ENCODE measurements at places on chromosomes 5 and 9.

- DNase-seq, result peak; percentile 84
These were observed at the start of gene ANGPTL2 for GRCh38 chr9:127122176-127123063. ANGPTL2 (minus strand) TSS chr9:127122635; CDS start chr9:127108731, 13,904 bp downstream.

GRCh38 chr5:172644711-172645110 lies 3.6 kb downstream of the NEURL1B start:
- no peak for DNase-seq

DNA sequence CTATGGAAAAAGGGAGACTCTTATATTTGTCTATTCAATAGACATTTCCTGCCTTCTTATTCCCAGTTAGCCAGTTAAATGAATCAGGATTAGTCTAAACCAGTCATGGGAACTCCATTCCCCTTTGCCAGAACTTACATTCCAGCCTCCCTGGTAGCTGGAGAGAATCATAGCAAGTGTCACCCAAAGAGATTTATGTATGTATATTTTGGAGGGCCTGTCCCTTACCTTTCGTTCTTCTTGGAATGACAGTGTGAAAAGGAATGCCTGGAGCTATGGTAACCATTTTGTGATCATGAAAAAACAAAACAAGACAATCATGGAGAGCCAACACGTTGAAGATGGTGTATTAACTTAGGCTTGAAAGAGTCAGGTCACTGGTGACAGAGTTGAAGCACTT lies 627.7 kb downstream of the CCDC171 start:
- DNase-seq, result no peak

DNA sequence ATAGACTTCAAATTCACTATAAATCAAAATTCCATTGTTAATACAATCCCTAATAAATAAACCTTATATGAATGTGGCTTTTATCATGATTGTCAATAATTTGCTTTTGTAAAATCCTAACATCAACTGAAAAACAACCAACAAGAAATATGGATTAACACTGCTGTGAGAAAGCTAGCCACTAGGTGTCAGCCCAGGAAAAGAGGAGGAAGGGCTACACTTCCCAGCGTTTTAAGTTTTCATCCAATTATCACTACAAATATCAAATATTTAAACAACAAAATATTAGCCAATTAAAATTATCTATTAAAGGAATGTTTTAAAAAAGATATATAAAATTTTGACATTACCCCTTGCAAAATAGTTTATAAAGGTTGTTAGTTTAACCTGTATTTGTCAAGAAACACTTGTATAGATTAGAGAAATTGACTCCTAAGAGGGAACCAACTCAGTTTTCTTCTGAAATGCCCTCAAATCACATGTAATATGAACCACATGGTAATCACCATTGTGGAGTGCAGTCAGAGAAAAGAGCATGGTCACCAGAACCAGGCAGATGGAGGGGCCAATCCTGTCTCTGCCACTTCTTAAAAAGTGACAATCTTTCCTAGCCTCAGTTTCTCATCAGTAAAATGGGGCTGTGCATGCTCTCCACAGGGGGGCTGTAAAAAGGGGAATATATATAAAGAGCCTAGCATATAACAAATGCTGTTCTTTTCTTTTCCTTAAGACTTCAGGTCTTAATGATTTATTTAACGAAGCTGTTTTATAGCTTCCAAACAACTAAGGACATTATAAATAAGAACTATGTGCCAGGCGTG lies 188.2 kb downstream of the CRB2 start:
- DNase-seq, result peak; percentile 17

DNA sequence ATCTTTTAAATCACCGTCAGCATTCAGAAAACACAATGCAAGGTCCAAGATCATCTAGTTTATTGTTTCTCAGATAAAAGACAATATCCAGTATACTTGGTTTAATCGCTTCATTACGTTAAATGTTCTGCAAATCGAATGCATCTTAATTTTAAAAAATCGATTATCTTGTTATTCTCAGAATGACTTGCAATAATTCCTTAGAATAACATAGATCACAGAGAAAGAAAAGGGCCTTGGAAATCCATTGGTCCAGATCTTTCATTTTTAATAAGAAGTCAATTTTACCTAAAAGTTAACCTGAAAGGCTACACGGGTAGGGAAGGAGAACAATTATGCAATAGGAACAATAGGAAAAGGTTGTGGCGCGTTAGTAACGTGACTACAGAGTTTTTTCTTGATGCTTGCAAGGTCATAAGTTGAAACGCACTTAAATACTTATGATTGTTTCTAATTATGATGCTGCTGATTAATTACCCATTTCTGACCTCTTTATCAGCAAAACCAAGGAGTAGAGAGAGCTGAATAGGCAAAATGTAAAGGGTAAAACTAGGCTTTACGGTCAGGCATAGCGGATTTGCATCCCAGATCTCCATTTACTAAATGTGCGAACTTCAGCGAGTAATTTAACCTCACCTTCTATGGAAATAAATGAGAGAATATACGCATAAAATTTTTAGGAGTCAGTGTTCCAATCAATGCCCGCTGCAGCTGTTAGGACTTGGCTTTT lies 769 bp upstream of the LYRM7 start:
- no peak for DNase-seq

DNA sequence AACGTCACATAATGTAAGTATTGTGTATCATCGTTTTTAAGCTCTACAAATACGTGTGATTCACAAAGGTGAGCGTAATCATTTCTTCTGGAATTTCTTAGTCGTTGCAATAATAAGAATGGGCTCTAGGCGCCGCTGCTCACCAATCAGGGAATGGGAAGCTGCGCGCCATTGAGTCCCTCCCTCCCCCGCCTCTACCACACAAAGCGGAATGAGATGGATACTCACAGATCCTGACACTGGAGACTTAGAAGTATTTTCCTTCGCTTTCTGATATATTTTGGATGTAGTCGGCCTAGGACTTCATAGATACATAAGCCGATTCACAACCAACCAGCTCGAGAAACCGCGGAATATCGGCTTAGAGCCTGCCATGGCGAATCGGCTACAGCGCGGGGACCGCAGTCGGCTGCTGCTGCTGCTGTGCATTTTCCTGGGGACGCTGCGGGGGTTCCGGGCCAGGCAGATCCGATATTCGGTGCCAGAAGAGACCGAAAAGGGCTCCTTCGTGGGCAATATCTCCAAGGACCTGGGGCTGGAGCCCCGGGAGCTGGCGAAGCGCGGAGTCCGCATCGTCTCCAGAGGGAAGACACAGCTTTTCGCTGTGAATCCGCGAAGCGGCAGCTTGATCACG lies at the start of gene PCDHGA11:
Gene PCDHGA11, plus strand, starts transcription at position 197 of the 634 bp plus-strand sequence. Its CDS starts 177 bp downstream, at position 374.
- DNase-seq, result no peak

- no peak for DNase-seq
These were observed 320.2 kb upstream of the NREP start for GRCh38 chr5:112077180-112077579.

GRCh38 chr9:99601571-99602111 lies 220.0 kb upstream of the NR4A3 start:
- no peak for DNase-seq

GRCh38 chr5:53476019-53476418 lies 4.4 kb upstream of the FST start:
- DNase-seq, result no peak

GRCh38 chr5:65563777-65564176 lies 681 bp downstream of the PPWD1 start:
- DNase-seq, result no peak

All from COR-L47 (cell line).